GM12892 (cell line): ENCODE measurements at places on chromosomes 11 and 22.
A peak's percentile ranks its signal among the peaks of the same experiment; 100 is the strongest.

GRCh38 chr11:123431619-123432018, 1.6 kb downstream of the GRAMD1B start:
- DNase-seq: no peak

GRCh38 chr11:125701018-125701610, 20.5 kb upstream of the ACRV1 start:
- no peak for DNase-seq

- DNase-seq: no peak
Measured at GRCh38 chr11:79807506-79807905, 366.7 kb upstream of the TENM4 start.

DNA sequence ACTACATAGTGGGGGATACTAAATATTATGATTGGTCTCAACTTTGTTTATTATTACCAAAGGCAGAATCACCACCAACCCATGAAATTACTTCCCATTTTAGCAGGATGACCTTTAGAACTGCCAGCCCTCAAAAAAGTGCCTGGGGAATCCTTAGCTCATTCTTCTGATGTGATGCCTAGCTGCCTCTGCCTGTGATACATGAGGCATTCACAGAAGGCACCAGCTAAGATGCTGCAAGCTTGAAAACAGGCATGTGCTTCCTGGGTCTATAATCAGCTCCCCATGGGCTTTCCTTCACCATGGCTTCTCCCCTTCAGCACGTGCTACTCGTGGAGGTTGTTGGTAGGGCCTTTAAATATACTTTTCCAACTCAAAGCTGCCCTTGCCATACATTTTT, 50.4 kb upstream of the ARHGAP20 start:
- no peak for DNase-seq

GRCh38 chr11:124892146-124892545, 5.5 kb downstream of the ROBO4 start:
- no peak for DNase-seq

GRCh38 chr22:35809816-35810215, 92.1 kb downstream of the APOL5 start:
- no peak for DNase-seq

DNA sequence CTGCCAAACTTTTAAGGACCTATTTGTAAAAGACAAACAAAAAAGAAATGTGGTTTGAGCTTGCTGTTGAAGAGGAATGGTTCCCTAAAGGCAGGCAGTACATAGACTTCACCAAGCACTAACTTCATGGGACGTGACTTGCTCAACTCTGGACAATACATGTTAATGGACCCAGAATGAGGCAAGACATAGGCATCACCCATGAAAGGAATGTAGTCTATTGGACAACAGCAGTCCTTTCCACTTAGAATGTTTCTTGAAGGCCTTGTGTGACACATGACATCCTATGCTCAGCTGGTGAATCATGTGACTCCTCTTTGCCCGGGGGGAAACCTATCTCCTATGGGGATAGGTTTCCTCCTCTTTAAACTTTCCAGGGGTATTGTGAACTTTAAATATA, 246.4 kb upstream of the BLID start:
- no peak for DNase-seq

- DNase-seq: no peak
Measured at GRCh38 chr11:93746101-93746500, 4.6 kb downstream of the C11orf54 start.

DNA sequence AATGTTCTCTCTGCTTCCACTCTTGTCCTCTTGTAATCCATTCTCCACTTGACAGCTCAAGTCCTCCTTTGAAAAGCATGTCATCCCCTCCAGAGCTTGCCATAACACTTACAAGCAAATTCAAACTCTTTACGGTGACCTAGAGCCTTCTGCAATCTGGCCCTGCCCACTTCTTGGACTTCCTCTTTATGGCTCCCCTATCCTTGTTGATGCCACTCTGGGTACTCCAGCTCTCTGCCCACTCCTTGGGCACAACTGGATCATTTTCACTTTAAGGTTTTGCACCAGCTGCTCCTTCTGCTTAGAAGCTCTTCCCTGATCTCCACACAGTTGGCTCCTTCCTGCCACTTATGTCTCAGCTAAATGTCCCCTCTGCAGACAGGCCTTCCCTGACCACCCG, 217.9 kb downstream of the DSCAML1 start:
- no peak for DNase-seq

DNA sequence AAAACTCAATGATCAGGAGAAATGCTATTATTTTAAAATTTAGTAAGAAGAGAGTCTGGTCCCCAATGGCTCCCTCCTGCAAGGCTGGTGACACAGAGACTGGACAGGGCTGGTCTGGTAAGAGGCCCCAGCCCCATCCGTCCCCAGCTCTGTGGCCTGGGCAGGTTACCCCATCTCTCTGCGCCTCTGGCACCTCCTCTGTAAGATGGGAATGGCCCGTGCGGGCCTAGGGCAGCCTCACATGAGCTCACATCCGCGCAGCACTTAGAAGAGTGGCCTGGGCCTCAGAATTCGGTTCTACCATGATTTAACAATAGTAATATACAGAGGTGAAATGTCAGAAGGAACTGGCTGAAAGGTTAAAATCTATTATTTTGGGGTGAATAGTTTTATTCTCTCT, 1.2 kb downstream of the APOBEC3F start:
- DNase-seq: no peak

- no peak for DNase-seq
Measured at GRCh38 chr11:83464160-83464944, 178.2 kb upstream of the CCDC90B start.

DNA sequence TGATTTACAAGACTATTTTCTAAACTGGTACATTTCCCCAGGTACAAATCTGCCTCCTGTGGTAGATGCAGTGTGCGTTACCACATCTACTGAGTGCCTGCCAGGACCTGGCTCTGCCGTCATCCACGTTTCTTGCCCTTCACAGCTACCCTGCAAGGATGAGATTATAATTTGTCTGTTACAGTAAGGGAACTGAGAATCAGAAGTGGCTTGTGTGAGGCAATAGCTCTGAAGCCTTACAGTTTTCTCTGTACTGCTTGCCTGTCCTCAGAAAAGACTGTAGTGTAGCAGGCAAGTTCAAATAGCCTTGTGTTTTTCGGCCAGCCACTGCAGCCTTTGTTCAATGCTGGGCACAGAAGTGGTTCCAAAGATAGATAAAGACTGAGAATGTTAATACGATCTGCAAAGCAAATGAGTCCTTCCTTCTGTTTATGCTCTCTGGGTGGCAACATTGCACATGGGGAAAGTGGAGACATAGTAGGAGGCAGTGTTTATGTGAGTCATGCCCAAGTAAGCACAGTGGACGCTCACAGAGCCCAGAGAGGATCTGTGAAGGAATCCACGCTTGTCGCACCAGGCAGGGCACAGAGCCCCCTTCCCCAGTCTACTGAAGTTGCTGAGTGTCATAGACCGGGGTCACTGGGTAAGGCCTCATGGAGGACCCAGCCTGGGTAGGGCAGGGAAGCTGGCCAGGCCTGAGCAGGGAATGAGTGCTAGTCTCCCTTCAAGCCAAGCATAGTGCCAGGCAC, 49.1 kb downstream of the MICAL2 start:
- DNase-seq: no peak

DNA sequence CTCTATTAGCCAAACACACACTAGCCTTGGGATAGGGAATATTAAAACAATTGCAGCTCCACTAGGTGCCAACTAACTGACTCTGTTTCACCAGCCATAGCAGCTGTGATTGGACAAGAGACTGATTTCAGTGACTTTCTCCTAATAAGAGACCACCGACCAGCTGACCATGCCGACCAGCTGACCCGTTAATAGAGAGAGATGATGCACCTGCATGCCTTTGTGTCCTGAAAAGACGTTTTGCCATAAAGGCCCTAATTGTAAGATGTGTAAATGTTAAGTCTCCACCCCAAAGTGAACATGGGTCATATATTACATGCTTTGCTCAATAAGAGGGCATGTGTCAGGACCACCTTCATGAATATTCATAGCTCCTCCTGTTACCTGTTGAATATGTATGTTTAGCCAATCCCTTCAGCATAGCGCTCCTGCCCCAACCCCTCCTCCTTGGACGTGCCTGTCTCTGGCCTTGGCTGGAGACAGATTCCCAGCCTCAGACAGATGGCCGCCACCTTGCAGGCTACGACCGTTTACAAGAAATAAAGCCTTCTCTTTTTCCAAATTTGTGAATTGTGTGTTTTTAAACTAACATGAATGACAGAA, 1.3 kb upstream of the NADSYN1 start:
- no peak for DNase-seq

DNA sequence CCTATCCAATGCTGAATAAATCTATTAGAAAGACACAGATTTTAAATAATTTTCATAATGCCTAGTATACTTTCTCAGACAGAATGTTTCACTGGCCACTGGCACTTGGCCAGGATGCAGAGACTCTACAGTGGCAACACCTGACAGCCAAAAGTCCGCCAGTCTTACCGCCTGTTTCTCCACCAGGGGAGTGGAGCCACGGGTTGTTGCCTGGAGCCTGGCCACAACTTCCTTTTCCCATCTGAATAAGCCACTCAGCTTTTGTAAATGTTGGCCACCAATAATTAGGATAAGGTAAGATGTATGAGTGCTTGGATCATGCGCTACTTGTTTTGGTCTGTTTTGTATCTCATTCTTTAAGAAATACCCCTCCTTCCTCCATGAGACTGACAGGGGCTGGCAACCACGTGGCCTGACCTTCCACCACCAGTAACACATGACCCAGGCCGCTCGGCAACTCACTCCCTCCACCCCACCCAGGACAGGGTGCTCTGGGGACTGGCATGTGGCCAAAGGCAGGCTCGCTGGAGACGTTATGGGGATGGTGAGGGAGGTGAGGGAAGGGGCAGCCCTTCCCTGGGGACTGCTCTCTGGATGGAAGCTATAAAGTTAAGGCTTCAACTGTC, 93.0 kb upstream of the BID start:
- DNase-seq: no peak

- DNase-seq: no peak
Measured at GRCh38 chr11:16191212-16191867, 165.0 kb downstream of the SOX6 start.

DNA sequence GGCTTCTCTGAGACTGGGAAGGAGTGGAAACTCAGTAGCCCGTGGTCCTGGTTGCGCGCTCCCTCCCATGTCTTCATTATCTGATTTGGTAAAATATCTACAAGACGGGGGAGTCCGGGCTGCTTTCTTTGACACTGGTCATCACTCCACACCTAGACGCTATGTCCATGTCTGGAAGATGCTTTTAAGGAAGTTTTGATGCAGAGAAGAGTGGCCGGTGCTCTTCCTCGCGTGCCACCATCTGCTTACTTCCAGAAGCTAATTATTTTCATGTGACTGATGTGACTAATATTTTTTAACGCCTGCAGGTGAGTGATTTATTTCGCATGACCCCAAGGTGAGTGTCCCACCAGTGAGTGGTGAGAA, 339 bp upstream of the TRIM21 start:
- DNase-seq: no peak

- peak; percentile 25 for DNase-seq
Measured at GRCh38 chr11:109864151-109864661, 229.0 kb upstream of the ZC3H12C start.

DNA sequence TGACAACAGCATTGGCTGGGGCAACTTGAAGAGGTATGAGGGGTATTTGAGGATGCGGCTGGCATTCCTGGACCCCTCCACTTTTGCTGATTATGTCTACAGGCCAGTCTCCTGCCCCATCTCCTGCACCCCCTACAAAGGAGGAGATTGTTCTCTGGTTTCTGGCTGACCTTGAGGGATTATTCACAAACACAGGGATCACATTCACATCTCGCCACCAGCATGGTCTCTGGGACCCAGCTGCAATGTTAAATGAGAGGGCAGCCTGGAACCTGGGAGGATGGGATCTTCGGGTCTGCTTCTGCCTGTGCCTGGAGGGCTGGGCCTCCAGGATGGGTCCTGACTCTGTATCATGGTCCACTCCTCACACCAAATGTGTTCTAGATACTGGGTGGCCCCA, 32.8 kb upstream of the MYEOV start:
- no peak for DNase-seq

DNA sequence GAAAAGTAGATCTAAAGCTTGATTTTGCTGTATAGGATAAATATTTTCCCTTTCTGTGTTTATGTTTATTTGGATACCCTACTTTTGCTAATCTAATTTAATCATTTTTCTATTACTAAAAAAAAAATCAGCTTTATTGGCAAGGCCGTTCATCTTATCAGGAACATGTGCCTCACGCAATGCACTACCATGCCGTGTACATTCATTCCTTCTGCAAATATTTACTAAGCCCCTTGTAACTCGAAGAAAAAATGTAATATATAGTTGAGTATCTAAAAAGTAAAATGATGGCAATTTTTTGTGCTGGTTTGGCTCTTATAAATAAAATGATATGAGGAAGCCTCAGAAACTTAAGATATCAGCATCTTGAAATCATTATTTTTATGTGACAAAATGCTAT, 8.9 kb downstream of the UVRAG start:
- DNase-seq: no peak

DNA sequence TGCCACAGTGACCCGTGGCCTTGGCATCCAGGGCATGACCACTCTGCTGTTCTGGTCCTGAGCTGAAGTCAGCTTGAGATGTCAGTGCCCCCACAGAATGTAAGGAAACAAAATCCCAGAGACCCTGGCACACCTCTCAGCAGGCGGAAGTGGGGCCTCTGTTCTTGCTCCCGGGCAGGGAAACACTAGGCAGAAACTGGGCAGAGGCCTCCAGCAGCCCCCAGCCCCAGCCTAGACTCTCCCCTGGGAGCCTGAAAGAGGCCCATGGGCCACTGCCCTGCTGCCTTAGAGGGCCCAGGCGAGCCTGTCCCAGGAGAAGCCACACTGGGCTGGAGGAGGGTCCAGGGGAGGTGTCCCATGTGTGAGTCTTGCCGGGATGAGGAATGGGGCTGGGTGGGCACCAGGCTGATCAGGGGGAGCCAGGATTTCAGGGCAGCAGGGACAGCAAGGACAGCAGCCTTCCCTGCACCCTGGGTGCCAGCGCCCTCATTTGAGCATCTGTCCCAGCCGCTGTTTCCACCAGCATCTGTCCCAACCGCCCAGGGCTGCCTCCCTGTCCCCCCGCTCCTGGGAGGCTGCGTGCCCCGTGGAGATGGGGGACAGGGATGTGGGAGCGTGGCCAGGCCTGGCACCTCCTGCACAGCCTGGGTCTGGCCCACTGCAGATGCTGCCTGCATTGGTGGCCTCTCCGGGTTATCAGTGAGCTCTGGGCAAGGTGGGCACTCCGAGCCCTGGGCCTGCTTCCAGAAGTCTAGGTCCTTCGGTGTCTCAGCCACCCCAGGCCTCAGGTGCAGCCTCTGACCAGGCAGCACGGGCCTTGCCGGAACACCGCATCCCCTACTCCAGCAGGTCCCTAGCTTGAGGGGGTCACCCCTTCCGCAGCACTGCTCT, 1072.4 kb downstream of the BRD1 start:
- no peak for DNase-seq
